ENCODE measurements at places on chromosomes 12 and 14.

GRCh38 chr14:99280852-99281251 is 8.9 kb upstream of the BCL11B start:
- no peak for DNase-seq

- DNase-seq = no peak
Measured at GRCh38 chr12:132478845-132479244, 11.1 kb upstream of the FBRSL1 start.

DNA sequence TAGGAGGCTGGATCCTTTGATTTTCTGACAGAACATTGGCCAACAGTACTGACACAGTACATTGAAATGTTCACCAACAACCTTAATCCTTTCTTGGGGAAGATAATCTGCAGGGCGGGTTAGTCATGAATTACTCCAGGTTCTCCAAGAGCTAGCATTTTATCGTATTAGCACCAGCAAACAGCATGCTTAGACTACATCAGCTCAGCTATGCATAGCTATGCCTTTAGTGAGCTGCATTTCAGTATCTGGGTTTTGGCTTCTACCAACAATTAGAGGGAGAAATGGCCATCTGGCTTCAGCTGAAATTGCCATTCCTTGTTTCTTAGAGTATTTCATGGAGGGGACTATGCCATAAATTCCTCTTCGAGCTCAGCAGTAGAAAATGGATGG is 33.8 kb downstream of the SAMD4A start:
- DNase-seq = no peak

DNA sequence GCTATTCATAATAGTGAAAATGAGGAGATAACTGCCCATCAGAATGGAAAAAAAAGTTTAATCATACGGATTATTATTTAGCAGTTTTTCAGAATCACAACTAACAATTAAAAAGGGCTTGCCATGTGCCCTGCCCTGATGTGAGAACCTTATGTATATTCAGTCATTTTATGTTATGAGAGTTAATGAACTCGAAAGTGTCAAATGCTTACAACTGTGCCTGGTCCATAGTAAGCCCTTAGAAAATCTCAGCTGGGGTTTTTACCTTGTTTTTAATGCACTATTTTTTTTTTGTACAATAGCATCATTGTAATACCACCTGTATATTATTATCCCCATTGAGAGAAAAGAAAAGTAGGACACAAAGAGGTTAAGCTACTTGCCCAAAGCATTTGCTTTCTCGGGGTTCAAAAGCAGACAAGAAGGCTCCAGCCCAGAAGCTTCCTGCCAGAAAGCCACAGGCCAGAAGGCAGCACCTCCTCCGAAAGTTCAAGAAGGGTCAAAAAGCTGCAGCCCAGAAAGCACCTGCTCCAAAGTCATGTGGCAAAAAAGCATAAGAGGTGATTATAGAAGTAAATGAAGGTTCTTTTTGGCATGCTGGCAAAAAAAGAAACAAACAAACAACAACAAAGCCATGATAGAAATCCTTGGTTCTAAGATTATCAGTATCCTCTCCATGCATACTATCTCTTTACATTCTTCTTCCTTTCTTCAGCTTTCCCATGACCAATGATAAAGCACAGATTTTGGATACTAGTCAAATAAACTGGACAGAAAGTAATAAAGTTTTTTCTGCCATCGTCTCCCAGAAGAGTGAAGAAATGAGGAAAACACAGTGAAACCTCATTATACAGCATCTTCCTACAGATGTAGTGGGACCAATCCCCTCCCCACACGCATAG is 59.1 kb upstream of the NAP1L1 start:
- no peak for DNase-seq

GRCh38 chr12:95173392-95174251 is 43.6 kb downstream of the FGD6 start:
- peak; percentile 70 for DNase-seq

DNA sequence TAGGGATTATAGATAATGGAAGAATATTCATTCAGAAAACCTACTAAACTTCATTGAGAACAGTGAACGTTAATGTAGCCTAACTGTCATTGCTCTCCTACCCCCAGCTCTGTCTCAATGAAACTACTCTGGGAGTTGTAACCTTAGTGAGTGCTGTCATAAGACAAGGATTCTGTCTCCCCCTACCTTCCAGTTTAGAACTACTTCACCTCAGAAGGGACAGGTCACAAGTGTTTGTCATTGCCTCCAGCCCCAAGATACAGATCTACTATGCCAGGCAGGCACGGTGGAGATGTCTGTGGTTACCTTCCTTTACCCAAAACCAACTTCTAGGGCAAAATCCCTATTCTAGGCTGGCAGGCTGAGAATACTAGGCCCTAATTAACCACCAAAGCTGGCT is 833.1 kb upstream of the SEL1L start:
- no peak for DNase-seq

DNA sequence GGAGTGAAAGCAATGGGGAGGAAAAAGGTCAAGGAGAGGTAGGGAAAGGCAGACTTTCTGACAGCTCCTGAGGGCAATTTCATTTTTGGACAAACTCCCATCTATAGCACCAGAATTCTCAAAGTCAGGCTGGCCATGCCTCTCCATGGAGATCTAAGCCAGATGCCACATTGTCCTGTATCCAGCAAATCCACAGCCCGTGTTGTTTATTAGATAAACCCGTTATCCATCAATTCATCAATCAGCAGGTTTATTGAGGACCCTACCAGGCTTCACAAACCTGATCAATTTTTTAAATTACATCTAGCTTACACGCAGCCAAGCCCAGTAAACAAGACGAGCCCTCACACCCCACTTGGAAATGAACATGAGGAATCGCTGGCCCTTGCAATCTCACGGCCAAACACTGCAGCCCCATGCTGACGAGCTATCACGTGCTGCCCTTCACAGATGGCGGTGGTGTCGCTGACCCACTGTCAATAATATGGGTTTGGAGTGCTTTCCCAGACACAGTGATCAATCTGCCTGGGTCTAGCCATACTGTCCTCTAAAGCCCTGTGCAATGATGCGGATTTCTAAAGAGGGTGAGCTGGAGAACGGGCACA is 332.9 kb downstream of the DPF3 start:
- no peak for DNase-seq

- DNase-seq = no peak
Measured at GRCh38 chr14:95189367-95190132, 32.2 kb upstream of the DICER1 start.

- no peak for DNase-seq
Measured at GRCh38 chr14:69928111-69928523, 48.9 kb downstream of the SMOC1 start.

- no peak for DNase-seq
Measured at GRCh38 chr14:102164965-102165364, 25.3 kb downstream of the WDR20 start.

DNA sequence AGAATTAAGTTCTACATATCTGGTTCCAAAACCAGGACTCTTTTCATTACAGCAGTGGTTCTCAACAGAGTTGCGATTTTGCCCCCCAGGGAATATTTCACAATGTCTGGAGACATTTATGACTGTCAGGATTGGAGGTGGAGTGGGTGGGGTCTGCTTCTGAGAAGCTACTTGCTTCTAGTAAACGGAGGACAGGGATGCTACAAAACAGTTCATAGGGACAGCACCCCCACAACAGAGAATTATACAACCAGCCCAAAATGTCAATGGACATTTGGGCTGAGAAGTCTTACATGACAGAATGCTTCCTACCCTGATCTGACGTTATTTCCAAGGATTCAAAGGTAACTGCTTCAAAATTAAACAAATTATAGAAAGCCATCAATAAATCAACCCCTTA is 739 bp upstream of the SPATA7 start:
- DNase-seq = no peak

DNA sequence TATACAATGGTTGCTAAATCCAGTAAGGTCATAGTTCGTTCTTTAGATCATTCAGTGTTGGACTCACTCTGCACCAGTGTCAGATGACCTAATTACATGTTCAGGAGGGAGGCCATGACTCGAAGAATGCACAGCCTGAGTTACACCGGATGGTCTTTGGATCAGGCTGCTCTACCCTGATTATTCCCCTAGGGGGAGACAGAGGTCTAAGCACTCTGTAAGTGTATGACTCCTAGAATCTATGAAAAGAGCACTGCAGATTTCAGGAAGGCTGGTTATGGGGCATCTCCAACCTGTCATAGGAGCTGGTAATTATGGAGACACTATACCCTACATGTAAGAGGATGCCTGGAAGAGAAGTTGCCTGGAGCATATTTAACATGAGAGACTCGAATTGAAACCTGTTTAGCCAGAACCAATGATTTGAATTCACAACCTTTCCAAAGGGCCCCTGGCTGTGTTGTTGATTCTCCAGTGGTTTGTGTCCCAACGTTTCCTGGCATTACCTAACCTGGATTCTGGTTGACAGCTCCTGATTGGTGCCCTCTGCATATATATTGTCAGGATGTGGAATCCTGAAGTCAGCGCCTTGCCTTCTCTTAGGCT is at the start of gene MUCL1:
Gene MUCL1 (plus strand): TSS at position 584 of the 606 bp plus-strand sequence. CDS start 67 bp downstream, outside the sequence.
- peak; percentile 71 for DNase-seq

DNA sequence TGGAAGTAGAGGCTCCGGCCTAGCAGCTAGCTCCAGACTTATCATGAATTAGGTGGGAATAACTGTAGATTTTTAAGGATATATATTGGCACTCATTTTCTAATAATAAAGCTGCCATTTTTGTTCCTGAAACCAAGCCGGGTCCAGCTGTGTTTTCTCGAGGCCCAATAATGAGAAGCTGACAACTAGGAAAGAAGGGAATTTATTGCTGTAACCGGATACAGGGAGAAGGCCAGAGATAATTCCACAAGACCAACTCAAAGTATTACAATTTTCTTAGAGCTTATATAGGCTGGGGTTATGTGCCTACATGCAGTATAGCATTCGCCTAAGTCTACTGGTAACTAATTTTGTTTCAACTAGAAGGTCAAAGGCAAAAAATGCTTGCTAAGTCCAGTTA is 122.3 kb upstream of the FBXO33 start:
- no peak for DNase-seq

DNA sequence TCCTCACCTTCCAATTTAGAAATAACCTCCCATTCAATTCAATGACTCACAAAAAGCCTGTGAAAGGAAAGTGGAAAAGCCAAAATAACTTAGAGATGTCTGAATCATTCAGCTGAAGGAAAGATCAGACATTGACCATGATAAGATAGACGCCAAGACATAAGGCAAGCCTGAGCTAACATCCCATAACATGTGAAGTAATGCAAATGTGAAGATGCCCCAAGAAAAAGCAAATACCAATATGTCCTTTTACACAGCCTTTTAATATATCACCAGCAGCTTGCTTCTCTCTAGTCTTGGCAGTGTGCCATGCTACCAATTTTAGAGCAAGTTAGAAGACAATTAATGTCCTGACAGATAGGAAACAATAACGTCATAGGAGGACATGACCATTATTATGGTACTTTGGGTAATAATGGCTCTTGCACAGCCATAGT is 2.4 kb upstream of the NUMB start:
- no peak for DNase-seq

DNA sequence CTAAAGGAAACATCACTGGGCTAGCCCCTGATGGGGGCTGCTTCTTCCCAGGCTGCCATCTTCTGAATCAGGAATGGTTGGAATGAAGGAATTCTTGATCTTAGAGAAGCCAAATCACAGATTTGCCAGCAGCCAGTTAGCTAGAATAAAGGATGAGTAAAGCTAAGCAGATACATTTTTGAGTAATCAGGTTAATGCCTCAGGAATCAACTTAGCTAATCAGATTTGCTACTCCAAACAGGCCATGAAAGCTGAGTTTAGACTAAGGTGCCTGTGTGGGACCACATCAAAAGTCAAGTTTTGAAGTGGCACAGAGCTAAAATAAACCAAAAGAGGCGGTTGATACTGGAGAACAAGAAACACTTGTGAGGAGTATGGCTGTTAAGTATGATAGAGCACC is 28.8 kb upstream of the LMO3 start:
- DNase-seq = no peak

GRCh38 chr12:26018926-26019325 is 60.4 kb downstream of the RASSF8 start:
- DNase-seq = no peak

GRCh38 chr14:29045237-29045636 is 278.6 kb downstream of the FOXG1 start:
- no peak for DNase-seq

DNA sequence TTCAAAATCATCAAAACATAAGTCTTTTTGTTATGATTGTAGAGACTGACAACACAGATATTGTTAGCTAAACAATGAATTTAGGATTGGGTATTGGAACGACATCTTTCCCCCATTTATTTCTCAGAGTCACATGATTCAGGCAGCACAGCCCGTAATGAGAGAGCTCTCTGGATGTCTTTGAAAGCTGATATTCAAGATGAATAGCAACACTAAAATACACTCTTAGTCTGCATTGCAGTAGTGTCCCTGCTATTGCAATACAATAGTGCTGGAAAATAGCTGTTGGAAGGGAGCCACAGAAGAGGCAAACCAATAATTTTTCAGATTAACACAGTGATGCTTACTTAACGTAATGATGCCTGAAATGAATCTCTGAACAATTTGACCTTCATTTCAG is 9.9 kb downstream of the GTSF1 start:
- DNase-seq = no peak

- no peak for DNase-seq
Measured at GRCh38 chr12:20150835-20151422, 217.4 kb upstream of the PDE3A start.

- no peak for DNase-seq
Measured at GRCh38 chr14:99608591-99608990, 4.6 kb upstream of the CCDC85C start.

DNA sequence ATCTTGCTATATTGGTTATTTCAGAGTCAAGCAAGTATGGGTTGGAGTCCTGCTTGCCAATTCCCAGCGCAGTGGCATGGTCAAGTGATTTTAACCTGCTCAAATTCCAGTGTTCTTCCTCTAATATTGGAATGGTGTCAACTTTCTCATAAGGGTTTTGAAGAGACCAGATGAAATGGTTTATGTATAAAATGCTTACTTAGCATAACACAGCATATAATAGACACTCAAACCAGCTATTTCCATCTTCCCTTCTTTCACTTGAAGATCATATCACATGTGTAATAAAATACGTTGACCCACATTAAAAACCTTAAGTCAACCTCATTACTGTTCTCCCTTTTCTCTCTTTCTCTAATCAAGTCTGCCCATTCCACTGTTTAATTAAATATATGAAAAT is 144.0 kb downstream of the NAV3 start:
- no peak for DNase-seq
